ENCODE measurements at places on chromosomes 5 and 9.

DNA sequence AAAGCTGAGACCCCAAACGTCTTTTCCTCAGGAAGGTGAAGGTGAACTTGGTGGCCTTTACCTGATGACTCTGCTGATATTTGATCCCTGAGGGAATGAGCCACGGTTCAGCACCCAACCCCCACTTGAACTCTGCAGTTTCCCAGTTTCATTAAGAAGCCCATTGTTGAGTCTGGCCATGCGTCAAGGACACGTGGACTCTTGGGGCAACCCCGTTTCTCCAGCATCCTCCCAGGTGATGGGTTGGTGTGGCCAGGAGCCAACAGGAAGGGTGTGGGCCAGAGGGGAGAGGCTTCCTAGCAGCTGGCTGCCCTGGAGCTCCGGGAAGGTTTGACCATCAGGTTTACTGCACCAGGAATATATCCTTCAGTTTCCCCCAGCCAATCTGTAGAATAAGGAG lies 59.5 kb upstream of the GNE start:
- no peak overlapping the region for H3K27ac ChIP-seq
- no peaks in the 10 kb centered on the region for H3K4me1 ChIP-seq
- H3K4me3 ChIP-seq, result no peak overlapping the region
- peaks cover 4% of the 10 kb centered on the region for H3K36me3 ChIP-seq
- DNase-seq, result no peak

- no peaks in the 10 kb centered on the region for H3K27me3 ChIP-seq
- no peaks in the 10 kb centered on the region for H3K36me3 ChIP-seq
- no peak for DNase-seq
- no peak overlapping the region for H3K27ac ChIP-seq
- no peak overlapping the region for H3K4me3 ChIP-seq
Measured at GRCh38 chr5:150320044-150320613, 17.4 kb upstream of the ARSI start.

DNA sequence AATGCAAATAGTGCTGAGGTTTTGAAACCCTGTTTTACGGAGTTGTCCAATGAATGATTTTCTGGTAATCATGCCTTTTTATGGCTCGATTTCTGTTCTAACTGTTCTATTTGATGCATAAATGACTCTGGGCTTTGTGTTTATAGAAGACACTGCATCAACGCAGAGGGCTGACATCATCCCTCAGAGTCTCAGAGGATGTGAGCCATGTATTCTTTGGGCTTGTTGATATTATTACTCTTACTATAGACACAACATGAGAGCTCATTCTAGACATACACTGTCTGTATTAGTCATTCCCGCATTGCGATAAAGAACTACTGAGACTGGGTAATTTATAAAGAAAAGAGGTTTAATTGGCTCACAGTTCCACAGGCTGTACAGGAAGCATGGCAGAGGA lies 31.6 kb downstream of the CDH6 start:
- H3K27ac ChIP-seq, result no peak overlapping the region
- H3K4me3 ChIP-seq, result no peak overlapping the region
- no peaks in the 10 kb centered on the region for H3K4me1 ChIP-seq
- DNase-seq, result no peak
- no peaks in the 10 kb centered on the region for H3K27me3 ChIP-seq
- H3K36me3 ChIP-seq, result no peaks in the 10 kb centered on the region

DNA sequence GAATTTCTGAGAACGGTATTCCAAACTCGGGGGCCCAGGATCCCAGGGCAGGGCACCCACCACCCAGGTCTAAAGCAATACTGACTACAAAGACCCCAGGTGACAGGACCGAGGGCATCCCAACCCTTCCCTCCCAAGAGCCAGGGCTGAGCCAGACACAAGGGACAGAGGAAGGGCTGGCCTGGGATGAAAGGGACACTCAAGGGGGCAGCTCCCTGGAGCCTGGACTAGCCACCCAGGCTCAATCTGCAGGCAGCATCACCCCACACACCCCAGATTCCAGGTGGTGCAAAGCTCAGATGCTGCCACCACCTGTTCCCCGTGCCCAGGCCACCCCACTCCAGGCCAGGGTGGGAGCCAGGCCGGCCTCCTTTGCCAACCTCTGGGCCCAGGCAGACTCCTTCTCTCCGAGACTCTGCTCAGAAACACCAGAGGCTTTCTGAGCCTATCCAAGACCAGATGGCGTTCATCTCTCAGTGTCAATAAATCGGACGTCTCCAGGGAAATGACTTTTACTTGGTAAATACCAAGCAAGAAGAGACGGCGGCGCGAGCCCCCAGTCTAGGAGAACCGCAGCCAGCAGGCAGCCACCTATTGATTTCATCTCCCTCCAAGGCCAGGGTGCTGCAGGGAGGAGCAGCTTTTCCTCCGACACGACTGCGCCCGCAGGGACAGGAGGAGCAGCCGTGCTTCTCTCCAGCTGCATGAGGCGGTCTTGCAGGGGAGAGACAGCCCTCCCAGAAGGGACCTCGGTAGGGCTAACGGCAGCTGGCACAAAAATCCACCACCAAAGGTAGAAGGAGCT lies 94.1 kb upstream of the ADAMTS2 start:
- no peaks in the 10 kb centered on the region for H3K4me1 ChIP-seq
- H3K36me3 ChIP-seq, result no peaks in the 10 kb centered on the region
- no peak for DNase-seq
- H3K27ac ChIP-seq, result no peak overlapping the region

GRCh38 chr9:132404228-132404881 lies 2.3 kb downstream of the TTF1 start:
- DNase-seq, result no peak
- peaks cover 18% of the 10 kb centered on the region for H3K4me1 ChIP-seq
- H3K27ac ChIP-seq, result peak overlapping the region; percentile 40
- no peak overlapping the region for H3K4me3 ChIP-seq
- no peaks in the 10 kb centered on the region for H3K27me3 ChIP-seq

DNA sequence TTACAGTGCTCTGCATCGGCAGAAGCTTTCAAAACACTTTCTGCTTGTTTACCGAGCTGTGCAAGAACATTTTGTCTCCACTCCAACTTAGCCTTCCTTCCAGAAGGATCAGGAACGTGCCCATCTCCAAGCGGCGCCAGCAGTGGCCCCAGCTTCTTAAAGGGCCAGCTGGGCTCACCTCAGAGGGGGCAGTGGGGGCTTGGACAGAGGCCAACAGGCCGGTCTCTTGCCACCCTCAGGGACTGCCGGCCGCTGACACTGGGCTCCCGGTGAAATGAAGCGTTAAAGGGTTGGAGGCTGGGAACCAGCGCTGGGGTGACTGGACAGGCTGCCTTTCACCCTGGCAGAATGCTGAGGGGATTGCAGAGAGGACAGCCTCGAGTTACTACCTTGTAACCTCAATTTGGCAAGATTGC lies 67.0 kb upstream of the RNU6ATAC start:
- DNase-seq, result no peak
- H3K36me3 ChIP-seq, result no peaks in the 10 kb centered on the region
- no peak overlapping the region for H3K27ac ChIP-seq
- no peak overlapping the region for H3K4me3 ChIP-seq
- no peaks in the 10 kb centered on the region for H3K27me3 ChIP-seq

- H3K27ac ChIP-seq, result no peak overlapping the region
- no peaks in the 10 kb centered on the region for H3K4me1 ChIP-seq
- DNase-seq, result no peak
- H3K4me3 ChIP-seq, result no peak overlapping the region
- H3K27me3 ChIP-seq, result no peaks in the 10 kb centered on the region
- H3K36me3 ChIP-seq, result no peaks in the 10 kb centered on the region
Measured at GRCh38 chr9:92164490-92164889, 49.3 kb upstream of the SPTLC1 start.

DNA sequence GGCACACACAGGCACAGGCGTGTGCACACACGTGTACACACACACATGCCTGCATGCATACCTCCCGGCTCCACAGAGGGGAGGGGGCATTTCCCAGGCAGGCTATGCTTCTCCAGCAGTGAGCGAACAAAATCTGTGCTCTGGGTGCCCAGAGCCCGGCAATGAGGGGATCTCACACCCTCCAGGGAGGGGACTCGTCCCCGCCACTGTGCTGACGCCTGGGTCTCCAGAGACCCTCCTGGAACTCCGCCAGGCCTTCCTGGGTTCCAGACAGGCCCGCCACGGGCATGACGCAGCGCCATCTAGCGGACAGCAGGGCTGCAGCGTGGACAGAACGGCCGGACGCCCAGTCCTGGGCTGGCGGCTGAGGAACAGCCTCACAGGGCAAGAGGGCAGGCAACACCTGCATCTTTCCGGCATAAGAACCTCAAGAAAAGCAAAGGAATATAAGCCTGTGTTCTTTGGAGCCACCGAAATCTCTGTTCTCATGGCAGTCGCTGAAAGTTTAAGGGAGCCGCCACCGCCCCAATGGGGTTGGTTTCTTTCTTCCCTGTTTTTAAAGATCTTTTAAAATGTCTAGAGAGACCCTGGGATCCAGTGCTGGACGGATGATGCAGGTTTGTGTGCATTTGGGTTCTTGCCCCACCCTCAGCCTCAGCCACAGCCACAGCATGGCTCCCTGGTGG lies 135.6 kb upstream of the PPP1R26 start:
- no peak overlapping the region for H3K27ac ChIP-seq
- H3K4me1 ChIP-seq, result no peaks in the 10 kb centered on the region
- H3K4me3 ChIP-seq, result no peak overlapping the region

GRCh38 chr9:95528908-95529502 lies 12.2 kb upstream of the PTCH1 start:
- no peak for DNase-seq
- H3K4me3 ChIP-seq, result no peak overlapping the region
- H3K27ac ChIP-seq, result no peak overlapping the region
- H3K4me1 ChIP-seq, result no peaks in the 10 kb centered on the region
- H3K36me3 ChIP-seq, result no peaks in the 10 kb centered on the region

GRCh38 chr9:119533504-119533903 lies 164.3 kb upstream of the BRINP1 start:
- H3K27me3 ChIP-seq, result no peaks in the 10 kb centered on the region
- H3K36me3 ChIP-seq, result no peaks in the 10 kb centered on the region
- DNase-seq, result no peak
- no peaks in the 10 kb centered on the region for H3K4me1 ChIP-seq
- no peak overlapping the region for H3K4me3 ChIP-seq

DNA sequence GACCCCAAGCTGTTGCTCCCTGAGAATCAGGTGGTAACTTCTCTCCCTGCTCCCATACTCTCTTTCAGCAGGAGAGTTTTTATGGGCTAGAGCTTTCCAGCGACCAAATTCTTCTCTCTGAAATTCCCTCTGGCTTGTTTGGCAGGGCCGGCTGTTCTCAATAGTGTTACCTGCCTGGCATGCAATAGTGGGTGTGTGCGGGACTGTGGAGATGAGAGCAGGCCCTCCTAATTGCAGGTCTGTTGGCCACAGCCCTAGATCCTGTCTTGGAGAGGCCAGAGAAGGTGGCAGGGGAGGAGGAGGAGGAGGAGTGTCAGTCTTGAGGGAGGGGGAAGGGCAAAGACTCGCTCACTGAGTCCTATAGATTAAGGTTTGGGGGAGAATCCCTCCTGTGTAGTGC lies 29.5 kb downstream of the AQP7 start:
- peaks cover 9% of the 10 kb centered on the region for H3K4me1 ChIP-seq
- no peak overlapping the region for H3K27ac ChIP-seq
- no peaks in the 10 kb centered on the region for H3K27me3 ChIP-seq

DNA sequence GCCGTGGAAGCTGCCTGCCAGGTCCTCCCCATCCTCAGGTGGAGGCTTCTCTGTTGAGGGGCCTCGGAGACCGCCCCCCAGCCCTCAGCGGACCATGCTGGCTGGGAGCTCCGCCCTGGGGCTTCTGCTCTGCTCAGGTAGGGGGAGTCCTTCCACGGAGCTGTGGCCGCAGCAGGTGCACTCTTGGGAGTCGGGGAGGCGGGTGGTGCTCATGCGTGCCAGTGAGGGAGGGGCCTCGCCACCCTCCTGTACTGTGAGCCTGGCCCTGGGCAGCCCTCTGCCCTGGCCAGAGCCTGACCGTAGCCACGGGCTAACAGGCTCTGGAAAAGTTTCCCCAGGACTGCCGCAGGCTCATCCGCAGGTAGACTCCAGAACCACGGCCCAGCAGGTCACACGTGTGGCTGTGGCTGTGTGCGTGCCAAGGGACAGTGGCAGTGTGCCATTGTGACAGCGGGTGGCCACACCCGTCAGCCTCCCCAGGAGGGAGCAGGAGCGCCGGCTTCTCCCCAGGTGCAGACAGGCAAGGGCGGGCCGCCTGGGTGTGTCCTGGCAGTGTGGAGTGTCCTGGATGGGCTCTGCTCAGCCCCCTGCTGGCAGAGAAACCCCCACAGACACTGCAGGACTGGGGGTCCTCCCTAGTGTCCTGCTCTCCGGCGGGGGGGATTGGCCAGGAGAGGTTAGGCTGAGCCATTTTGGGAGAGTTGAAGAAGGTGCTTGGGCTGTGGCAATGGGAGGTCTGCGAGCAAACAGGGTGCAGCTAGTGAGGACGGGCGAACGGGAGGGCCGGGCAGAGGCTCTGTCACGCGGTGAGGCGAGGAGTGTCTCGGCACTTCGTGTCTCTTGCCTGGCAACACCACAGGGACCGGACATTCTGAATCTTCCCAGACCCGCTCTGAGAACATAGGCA lies 29.5 kb downstream of the TPPP start:
- no peak for DNase-seq
- H3K27me3 ChIP-seq, result no peaks in the 10 kb centered on the region
- H3K4me1 ChIP-seq, result no peaks in the 10 kb centered on the region
- no peak overlapping the region for H3K4me3 ChIP-seq
- no peak overlapping the region for H3K27ac ChIP-seq

- peaks cover 4% of the 10 kb centered on the region for H3K4me1 ChIP-seq
- H3K4me3 ChIP-seq, result no peak overlapping the region
- H3K36me3 ChIP-seq, result peaks cover 6% of the 10 kb centered on the region
- no peak for DNase-seq
Measured at GRCh38 chr9:132008184-132008803, 71.4 kb downstream of the MED27 start.

DNA sequence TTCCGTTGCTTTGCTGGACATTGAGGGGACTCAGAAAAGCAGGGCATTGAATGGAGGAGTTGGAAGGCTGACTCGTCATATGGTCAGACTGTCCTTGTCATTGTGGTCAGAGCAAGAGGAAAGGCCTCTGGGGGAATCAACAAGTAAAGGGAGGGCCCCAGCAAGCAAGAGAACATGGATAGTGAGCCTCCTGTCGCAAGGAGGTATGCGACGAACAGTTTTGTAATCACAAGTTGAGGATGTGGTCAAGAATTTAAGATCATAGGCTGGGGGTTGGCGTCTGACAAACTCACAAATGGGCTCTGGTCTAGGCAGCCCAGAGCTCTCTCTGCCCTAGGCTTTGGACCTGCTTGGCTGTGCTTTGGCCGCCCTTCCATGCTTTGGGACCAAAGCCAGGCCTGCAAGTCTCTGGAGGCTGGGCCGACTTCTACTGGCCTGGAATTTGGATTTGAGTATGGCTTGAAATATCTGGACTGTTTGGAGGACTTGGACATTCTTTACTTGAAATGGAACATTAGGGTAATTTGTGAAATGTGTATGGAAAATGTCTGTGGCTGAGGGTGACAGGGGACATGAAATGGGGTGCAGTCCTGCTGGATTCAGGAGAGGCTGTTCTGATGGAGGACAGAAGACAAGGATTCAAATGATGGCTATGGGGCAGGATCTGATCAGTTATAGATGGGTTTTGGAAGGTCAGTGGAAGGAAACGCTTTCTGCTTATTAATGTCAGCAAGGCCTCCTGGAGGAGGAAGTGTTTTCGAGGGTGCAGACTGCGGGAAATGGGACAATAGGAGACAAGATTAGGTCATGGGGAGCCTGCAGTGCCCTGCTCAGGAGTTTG lies 19.2 kb upstream of the NDST1 start:
- H3K4me3 ChIP-seq, result no peak overlapping the region
- no peak overlapping the region for H3K27ac ChIP-seq
- H3K4me1 ChIP-seq, result no peaks in the 10 kb centered on the region
- no peaks in the 10 kb centered on the region for H3K36me3 ChIP-seq

- no peak overlapping the region for H3K4me3 ChIP-seq
- no peaks in the 10 kb centered on the region for H3K4me1 ChIP-seq
- H3K36me3 ChIP-seq, result no peaks in the 10 kb centered on the region
- H3K27ac ChIP-seq, result no peak overlapping the region
- no peak for DNase-seq
- H3K27me3 ChIP-seq, result no peaks in the 10 kb centered on the region
Measured at GRCh38 chr9:68821911-68822310, 116.9 kb downstream of the PIP5K1B start.

Data from T-cell (primary cell).